ENCODE measurements at places on chromosomes 1 and 21. TPM values are rescaled to one million over a fixed set of nuclear protein-coding genes. Genes with fewer than 3 reads are reported as not detected.

CNR2 gene
- not detected for total RNA-seq

CRYBG2 gene
- 0.02 TPM for total RNA-seq

CGN gene
- 0.93 TPM for total RNA-seq

WNT4 gene
- 0.03 TPM for total RNA-seq

TACSTD2 gene
- total RNA-seq: not detected

KLHDC9 gene
- 3.8 TPM for total RNA-seq

- DNase-seq: no peak
Observed at GRCh38 chr1:199508653-199509052, 518.9 kb upstream of the NR5A2 start.

DNA sequence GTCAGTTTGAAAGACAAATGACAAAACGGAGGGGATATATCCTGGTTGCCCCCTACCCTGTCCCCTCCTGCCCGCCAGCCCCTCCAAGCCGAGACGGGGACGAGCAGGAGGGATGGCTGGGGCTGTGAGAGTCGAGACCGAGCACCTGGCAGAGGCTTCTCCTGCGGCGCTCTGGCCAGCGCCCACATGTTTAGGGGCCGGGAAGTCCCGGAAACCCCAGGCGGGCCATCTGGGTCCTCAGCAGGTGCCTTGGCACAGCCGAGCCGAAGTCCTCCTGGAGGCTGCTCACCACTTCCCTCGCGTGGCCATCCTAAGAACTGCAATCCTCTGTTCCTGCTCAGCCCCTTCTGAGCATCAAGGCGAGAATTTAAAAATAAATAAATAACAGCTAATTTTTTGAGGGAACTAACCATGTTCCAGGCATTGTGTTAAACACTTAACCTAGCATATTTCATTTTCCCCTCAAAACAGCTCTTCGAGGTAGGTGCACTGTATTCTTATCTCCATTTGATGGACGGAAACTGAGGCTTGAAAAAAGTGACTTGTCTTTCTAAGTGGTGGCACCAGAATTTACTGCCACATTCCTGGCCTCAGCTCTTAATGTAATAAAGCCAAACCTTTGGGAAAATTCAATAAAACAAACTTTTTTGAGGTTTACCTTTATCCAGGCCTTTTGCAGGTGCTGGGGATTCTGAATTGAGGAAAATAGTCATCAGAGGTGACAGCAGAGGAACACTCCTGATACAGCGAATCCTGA lies 3.5 kb upstream of the RIMS3 start:
- peak; percentile 69 for DNase-seq

DNA sequence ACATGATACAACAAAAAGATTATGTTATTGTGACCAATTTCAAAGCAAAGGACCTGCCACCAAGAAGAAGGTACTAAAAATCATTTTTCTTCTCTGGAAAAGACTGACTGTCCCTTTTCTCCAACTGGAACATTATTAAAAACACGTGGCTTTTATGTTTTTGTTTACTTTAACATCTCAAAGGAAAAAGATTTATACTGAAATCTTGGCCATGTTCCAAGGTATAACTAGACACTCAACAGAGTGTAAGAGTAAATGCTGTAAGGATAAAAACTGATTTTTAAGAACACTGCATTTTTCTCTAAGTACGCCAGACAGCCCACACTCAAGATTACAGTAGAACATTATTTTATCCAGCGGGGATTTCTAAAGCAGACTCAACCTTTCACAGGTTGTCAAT lies 62.1 kb downstream of the BRWD1 start:
- DNase-seq: no peak

- DNase-seq: no peak
Observed at GRCh38 chr1:225347123-225347683, 80.6 kb downstream of the LBR start.

DNA sequence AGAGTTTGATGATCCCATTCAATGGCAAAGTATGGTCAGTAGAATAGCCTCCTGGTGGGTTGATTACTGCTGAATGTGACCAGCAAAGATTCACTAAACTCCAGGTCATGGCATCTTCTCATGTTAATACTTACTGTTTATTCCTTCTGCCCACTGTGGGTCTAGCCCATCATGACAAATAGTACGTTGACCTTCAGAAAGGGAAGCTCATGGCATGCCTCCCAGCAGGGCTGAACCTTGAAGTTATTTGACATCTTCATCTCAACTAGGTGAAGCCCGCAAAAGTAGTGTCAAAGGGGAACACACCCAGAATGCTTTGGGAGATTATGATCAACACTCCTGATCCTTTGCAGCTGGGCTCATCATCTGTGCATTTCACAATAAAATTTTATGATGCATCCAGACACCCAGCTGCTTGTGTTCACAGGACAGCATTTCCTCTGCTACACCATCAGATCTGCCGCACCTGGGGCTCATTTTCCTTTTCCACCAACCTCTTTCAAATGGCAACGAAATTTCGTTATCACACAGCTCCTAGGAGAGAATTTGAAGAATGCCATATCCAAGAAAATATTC lies 49.6 kb downstream of the HLX start:
- DNase-seq: no peak

- DNase-seq: no peak
Observed at GRCh38 chr1:2061065-2061778, 11.0 kb downstream of the PRKCZ start.

- no peak for DNase-seq
Observed at GRCh38 chr1:203288400-203288799, 16.9 kb upstream of the BTG2 start.

DNA sequence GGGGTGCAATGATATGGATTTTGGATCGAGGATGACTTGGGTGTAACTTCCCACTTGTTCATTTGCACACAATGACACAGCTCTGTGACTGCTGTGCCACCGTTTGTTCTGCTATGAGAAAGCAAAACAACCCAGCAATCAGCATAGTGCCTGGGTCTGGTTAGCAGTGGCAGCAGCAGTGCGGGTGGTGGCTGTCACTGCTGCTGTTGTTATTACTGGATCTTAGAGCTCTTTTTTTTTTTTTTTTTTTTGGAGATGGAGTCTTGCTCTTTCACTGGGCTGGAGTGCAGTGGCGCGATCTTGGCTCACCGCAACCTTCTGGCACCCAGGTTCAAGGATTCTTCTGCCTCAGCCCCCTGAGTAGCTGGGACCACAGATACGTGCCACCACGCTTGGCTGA lies 56.9 kb downstream of the TBCE start:
- DNase-seq: no peak

GRCh38 chr1:57637155-57637554 lies 213.3 kb upstream of the DAB1 start:
- peak; percentile 8 for DNase-seq

DNA sequence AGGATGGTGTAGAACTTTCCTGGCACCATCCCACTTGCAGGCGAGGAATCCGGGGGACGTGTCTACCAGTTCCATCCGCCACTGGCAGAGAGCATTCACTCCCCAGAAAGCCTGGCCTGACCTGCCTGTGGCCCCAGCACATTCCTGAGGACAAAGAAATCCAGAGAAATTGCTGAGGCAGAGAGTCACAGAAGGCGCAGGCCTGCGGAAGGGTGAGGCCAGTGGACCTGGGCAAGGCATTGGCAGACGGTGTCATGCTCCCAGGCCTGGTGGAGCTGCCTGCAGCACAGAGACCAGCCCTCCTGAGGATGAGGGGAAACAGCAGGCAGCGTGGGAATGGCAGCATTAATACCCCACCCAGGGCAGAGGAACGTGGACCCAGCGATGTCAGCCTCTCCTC lies 81.2 kb upstream of the F3 start:
- peak; percentile 85 for DNase-seq

DNA sequence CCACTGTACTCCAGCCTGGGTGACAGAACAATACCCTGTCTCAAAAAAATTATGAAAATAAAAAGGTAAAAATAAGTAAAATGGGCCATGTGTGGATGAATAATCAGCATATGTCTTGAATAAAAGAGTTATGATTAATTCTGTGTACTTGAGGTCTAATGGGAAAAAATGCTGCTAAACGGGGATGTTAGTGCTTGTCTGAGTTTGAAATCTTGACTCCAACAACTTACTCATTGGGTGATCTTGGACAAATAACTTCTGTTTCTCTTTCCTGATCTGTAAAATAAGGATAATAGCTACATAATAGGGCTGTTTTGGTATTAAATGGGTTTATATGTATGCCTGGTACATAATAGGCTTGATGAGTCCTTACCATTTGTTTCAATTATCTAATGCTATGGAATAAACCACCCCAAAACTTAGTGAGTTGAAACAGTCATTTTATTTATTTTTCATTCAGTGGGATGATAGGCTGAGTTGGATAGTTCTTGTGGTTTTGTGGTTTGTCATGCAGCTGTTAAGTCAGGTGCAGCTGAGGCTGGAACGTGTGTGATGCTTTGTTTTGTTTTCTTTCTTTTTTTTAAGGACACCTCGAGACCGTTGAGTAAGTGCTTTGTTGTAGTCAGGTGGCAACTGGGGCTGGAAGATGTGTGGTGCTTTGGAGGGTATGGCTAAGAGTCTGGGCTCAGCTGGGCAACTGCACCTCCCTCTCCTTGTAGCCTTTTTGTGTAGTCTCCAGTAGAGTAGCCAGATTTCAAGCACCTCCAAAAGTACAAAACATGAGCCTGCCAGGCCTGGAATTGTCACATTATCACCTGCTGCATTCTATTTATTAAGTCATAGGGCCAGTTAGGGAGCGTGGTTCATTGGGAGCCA lies 4.9 kb downstream of the MDM4 start:
- DNase-seq: peak; percentile 86

GRCh38 chr1:246338546-246338945 lies 168.5 kb downstream of the SMYD3 start:
- no peak for DNase-seq

DNA sequence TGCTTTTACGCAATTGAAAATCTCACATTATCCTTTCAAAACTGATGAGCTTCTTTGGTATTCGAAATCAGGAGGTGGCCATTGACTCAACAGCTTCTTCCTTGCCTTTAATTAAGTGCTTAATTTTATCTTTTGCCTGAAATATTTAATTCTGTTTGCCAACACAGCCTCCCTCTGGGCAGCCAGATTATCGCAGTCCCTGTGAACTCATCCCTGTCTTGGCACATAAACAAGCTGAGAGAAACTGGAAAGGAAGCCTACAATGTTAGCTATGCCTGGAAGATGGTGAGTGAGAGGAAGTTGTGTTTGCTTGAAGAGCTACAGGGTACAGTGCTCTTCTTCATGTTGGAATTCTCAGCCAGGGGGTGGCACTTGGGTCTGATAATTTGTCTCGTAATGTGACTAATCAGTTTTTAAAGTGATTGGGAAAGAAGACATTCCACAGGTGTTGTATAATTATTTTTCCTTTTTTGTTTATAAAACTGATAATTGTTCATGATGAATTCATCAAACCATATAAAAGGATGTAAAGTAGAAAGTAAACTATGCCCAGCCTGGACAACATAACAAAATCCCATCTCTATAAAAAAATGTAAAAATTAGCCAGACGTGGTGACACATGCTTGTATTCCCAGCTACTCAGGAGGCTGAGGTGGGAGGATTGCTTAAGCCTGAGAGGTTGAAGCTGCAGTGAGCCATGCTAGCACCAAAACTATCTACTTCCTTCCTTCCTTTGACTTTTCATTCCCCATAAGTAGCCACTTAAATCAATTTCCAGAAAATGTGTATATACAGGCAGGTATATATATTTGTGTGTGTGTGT lies 90.1 kb upstream of the RAVER2 start:
- DNase-seq: no peak

- no peak for DNase-seq
Observed at GRCh38 chr1:220233927-220234326, 38.3 kb downstream of the RAB3GAP2 start.

DNA sequence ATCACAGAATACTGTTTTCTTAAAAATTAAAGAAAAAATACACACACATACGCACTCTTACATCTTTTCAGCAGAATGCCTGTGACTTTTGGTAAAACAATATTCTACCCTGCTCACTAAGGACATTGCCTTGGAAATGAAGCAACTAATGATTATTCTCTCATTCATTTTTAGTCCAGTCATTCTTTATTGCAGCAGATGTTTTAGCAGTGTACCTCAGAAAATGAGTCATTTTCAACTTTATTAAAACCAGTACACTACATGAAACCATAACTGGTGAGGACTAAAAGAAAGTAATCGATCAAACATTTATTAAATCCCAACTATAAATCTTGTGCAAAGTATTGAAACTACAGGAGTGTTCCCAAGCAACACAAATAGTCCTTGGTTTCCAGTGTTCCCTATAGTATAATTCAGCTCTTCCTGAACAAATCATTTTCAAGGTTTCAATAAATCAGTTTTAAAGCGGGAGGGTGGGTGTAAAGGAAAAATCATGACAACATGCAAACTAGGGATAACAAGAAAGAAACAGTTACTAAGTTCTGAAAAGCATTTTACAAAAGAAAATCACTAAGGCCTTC lies 114.2 kb downstream of the ADGRL4 start:
- DNase-seq: no peak

GRCh38 chr1:76939050-76939816 lies 72.0 kb downstream of the ST6GALNAC5 start:
- DNase-seq: peak; percentile 41

- DNase-seq: peak; percentile 25
Observed at GRCh38 chr1:110548381-110548780, 29.4 kb upstream of the KCNA10 start.

DNA sequence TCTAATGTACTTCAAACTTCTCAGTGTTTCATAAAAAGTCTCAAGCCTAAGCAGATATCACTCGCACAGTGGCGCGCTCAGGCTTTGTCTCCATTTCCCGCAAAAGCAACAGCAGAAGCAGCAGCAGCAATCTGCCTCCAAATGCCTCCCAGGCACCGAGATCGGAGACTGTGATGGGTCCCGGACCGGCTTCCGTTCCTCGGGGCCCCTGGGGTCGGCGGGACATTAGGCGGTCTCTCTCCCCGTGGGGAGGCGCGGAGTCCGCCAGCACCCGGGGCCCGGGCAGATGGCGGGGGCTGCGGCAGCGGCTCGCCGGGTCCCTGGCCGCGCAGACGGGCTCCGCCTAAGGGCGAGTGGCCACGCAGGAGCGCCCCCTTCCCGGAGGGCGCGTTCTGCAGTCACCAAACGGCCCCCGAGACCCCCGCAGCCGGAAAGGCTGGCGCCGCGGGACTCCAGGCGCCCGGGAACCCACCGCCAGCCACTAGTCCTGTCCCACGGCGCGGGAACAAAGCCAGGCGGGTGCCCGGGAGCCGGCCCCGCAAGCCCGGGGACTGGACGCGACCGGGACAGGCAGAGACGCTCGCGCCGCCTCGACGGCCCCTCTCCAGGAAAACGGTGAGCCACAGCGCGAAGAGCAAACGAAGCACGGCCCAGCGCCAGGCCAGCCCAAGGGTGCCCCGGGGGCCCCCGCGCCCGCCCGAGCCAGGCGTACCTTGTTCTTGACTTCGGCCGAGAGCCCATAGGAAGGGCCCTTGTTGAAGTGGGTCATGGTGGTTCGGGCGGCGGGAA lies 590 bp downstream of the CNN3 start:
- peak; percentile 21 for DNase-seq

DNA sequence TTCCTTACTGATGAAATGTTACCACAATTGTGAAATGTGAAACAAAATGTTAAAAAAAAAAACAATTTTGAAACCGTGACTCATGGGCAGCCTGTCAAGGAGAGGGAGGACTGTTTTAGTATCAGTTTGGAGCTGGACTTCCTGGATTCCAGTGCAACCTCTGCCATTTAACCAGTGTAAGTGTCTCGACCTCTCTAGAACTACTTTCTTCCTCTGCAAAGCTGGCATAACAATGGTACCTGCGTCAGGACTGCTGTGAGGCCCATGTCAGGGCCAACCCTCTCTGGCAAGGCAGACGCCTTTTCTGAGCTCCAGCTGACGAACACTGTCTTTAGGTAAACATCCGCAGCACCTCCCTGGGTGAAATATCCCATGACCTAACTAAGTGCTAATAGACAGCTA lies 20.9 kb downstream of the URB1 start:
- peak; percentile 53 for DNase-seq

- DNase-seq: peak; percentile 27
Observed at GRCh38 chr1:239952348-239953308, 139.1 kb upstream of the FMN2 start.
